Hematopoietic multipotent progenitor cell treated with erythropoietin and hydrocortisone succinate and interleukin-3 and kit ligand, for 15 days (in vitro differentiated cells): ENCODE measurements at places on chromosomes 4 and X.

GRCh38 chrX:33726281-33727160 is 405.6 kb downstream of the FAM47A start:
- no peak for DNase-seq

DNA sequence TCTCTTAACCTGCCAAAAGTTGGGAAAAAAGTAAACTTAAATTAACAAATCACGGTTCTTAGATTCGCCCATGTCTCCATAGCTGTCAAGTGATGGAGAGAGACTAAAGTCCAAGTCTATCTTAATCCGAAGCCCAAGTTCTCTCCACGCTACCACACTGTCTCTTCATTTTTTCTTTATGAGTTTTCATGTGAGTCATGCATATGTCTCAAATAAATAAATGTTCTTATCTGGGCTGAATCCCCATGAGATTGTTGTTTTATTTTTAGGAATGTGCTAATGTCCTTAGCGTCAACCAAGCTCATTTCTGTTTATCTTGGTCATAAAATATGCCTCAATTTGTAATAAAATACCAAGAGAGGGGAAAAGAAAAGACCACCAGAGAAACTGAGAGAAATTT is 169.3 kb downstream of the RCHY1 start:
- DNase-seq: no peak

- DNase-seq: no peak
These were observed 86.8 kb downstream of the FAM53A start for GRCh38 chr4:1597021-1597931.

DNA sequence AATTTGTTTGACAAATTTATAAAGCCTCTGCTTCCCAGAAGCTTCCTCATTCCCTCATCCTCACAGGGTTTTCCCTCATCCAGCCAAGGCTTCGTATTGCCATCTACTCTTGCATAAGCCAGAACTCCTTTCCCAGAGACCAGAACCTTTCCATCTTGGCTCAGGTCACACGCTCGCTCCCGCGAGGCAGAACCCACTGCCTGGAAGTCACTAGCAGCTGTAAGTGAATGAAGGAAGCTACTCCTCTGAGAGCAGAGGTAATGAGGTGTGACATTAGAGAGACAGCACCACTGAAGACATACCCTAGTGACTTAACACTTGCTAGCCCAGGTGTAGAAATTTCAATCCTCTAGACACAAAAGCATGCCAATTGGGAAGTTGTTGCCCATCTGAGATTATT is 52.5 kb downstream of the LHFPL1 start:
- DNase-seq: no peak

DNA sequence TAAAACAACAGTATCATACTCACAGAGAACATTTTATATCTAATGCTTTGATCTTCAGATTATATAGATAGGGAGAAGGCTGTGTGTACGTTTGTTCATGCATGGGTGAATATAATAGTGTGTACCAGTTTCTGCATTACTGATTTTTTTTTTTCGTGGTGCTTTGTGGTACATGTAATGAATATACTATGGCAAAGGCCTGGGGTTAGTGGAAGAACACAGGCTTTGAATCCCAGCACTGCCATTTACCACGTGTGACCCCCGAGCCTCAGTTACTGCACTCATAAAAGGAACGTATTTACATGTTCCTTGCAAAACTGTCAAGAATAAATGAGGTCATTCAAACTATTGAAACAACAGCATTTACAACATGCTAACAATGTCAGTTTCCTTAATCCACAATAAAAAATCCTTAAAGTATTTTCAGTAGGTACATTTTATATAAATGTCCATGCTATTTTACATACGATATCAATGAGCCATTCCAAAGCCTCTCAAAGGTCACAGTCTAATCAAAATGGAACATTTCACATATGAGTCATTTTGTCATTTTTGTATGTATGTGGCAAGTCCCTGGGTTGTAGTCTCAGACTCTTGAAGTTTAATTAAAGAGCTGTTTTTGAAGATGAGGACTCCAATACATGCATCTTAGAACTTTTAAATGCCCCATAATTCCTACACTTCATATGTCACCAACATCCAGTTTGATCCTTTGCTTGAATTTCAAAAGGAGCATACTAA is 242.8 kb downstream of the PPP3CA start:
- no peak for DNase-seq

DNA sequence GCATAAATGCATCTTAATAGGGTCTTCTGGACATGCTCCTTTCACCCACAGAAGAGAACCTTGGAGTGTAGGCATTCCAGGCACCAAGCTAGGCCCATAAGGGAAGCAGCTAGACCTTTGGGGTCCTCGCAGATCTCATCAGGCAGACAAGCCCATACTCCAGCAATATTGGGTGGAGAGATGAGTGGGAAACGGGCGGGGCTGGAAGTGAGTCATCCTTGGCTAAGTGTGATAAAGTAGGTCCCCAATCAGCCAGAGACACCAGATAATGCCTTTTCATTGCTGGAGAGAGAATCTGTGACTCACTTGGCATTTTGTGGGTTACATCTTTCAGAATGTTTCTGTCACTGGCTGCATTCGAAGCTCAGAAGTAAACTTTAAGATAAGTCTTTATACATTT is 133.3 kb upstream of the MBNL3 start:
- DNase-seq: peak; percentile 38

- DNase-seq: no peak
These were observed 16.8 kb downstream of the RASGEF1B start for GRCh38 chr4:81454948-81455347.

DNA sequence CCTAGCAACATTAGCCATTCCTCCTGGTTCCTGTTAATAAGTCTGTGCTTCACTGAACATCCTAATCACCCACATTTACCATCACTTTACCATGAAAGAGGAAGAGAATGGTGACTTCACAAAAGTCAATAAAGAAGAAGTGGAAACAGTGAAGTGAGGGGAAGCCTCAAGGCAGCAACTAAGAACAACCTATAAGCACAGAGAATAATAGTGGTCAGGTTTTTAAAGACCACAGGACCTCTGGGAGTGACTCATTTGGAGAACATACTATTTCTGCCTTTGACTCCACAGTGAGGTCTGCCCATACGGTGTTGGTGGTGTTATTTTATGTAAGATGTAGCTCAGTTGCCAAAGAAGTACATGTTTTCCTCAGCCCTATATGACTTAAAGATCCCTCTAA is 86.0 kb upstream of the TET2 start:
- DNase-seq: no peak

DNA sequence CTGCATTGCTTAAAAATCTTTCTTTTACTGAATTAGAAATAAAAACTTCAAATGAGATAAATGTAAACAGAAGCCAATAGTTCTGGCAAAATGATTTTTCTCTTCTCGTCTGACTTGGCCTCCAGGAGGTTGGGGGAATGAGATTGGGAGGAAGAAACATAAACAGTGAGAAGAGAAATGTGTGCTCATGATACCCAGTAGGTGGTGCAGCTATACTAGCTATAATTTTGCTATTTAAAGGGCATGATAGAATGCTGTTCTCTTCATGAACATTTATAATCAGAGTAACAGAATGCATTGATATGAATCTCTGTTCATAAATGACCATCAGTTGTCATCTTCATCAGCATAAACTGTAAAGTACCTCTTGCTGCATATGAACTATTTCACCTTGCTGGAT is 85.5 kb downstream of the TACR3 start:
- no peak for DNase-seq

- peak; percentile 1 for DNase-seq
These were observed 79.6 kb upstream of the WDR1 start for GRCh38 chr4:10196191-10196590.

DNA sequence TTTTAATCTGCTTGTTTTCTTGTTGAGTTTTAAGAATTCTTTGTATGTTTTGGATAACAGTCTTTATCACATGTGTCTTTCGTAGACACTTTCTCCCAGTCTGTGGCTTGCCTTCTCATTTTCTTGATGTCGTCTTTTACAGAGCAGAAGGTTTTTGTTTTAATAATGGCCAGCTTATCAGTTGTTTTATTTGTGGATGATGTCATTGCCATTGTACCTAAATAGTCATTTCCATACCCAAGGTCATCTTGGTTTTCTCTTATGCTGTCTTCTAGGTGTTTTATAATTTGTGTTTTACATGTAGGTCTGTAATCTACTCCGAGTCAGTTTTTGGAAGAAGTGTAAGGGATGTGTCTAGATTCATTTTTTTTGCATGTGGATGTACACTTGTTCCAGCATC is 159.6 kb upstream of the NUDT6 start:
- DNase-seq: no peak

- DNase-seq: no peak
These were observed 20.9 kb downstream of the ITIH6 start for GRCh38 chrX:54776987-54777672.

DNA sequence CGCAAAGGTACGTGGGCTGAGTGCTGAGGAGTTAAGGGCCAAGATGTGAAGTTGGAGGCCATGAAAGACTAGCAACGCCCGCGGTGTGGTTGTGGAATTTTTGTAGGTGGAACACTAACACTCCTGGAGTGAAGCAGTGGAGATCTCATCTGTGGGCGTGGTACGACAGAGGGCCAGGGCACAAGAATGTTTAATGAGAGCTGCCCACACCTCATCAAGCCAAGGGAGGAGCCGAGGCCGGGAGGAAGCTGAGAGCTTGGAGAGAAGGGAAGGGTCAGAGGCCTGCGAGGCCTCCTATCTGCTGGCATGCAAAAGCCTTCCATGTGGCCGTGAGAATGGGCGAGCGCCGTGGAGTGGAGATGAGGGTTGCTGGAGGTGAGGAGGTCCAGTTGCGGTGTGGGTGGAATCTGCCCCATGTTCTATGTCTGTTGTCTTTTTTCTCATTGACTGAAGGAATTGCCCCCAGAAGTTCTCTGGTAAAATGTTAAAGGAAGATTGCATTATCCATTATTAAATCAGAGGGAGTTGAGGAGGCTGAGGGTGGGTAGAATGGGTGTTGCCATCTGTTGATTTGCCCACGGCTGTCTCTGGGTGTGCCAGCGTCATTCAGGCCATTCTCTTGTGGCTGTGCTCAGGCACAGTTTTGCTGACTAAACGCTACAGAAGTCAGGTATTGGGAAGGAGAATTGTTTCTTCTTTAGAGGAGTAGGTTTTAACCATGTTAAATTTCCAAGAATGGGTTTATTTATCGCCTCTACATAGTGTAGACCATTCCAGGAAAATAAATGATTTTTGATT is 19.8 kb downstream of the SNX25 start:
- no peak for DNase-seq

DNA sequence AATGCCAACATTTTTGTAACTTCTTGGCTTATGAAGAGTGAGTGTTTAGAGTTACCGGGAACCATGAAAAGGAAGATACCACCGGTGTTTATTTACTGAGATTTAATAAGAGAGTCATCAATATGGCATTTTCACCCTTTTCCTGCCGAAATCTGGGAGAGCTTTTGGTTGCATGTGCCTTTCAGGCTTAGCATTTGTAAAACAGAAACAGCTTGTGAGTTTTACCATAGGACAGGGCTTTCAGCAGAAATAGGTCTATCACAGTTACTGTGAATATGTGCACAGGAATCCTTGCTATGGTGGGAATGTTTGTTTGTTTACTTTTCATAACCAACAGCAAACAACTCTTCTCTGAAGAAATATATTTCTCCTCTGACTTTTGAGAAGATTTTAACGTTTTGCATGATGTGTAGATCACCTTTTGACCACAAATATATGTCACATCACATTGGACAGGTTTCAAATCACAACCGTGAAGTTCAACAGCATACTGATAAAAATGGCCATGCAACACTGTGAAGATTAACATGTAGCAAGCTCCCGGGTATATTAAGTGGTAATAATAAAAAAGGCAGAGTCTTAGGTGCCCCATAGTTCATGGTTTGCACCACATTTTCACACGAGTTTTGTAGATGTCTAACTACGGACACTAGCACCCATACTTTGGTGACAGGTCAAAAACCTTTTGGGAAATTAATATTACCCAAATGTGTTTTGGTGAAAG is 21.3 kb downstream of the ARHGAP24 start:
- DNase-seq: no peak

GRCh38 chrX:136039968-136040367 is 54.7 kb downstream of the SLC9A6 start:
- no peak for DNase-seq

DNA sequence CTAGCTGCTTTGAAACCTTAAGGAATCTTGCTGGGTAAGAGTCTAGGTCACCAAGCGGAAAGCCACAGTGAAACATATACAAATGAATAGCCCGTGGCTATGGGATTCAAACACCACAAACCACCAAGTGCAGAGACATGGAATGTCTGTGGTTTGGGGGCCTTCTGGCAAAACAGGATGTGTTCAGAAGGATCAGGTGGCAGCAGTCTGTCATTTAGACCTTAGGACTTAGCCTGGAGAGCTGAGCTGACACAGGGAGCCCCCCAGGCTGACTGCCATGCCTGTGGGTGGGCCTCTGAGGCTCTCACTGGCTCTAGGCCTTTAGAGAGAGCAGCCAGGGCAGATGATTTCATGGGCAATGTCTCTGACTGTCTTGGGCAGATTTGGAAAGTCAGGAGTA is 225.6 kb downstream of the FBXW7 start:
- no peak for DNase-seq

DNA sequence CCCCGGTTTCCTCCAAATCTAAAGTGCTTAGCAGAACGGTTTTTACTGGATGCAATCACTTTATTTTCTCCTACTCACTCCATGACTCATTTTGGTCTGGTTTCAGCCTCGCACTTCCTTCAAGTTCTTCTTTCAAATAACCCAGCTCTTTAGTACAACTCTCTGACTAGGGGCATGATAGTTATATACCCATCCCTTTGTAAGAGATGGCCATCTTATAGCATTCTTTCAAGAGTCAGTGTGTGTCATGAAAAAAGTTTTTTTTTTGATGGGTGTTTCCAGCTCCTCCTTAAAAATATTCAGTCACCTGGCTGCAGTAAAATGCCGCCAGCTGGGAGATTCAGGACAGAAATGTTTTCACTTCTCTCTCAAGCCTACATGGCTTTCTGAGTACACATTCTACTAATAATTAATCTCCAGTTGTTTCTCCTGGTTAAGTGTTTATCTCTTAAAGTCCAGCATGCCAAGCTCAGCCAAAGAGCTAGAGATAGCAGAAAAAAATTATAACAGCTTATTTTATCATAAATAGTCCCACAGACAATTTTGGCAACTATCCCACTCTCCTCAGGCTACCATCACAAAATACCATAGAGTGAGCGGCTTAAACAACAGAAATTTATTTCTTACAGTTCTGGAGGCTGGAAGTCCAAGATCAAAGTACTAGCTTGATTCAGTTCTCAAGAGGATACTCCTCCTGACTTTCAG is 139.3 kb downstream of the GASK1B start:
- peak; percentile 52 for DNase-seq

DNA sequence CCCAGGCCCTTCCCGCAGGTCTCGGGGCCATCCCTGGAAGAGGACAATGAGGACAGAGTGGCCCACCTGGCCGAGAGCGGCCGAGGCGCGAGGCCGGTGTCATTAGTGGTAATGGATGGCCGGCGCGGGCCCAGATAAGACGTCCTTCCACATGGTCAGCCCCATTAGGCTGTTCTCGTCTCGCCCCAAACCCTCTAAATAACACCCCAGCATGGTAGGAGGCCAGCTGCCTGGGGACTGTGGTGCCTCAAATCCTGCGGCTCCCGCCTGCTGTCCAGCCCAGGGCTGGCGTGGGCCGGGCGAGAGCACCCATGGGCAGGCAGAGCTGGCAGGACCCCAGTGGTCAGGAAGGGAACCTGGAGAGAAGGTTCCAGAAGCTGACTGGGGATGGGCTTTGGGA is 121.7 kb downstream of the FAM53A start:
- no peak for DNase-seq

- DNase-seq: no peak
These were observed 5.4 kb upstream of the SH3BP2 start for GRCh38 chr4:2787230-2788100.

GRCh38 chrX:133297284-133297683 is 79.1 kb upstream of the TFDP3 start:
- no peak for DNase-seq

- DNase-seq: no peak
These were observed 7.6 kb downstream of the NKX6-1 start for GRCh38 chr4:84491481-84491880.

- no peak for DNase-seq
These were observed 142.0 kb downstream of the RTL3 start for GRCh38 chrX:78517124-78517523.
